Mesothelial cell of epicardium (in vitro differentiated cells): ENCODE measurements at places on chromosomes 12 and 14.

DNA sequence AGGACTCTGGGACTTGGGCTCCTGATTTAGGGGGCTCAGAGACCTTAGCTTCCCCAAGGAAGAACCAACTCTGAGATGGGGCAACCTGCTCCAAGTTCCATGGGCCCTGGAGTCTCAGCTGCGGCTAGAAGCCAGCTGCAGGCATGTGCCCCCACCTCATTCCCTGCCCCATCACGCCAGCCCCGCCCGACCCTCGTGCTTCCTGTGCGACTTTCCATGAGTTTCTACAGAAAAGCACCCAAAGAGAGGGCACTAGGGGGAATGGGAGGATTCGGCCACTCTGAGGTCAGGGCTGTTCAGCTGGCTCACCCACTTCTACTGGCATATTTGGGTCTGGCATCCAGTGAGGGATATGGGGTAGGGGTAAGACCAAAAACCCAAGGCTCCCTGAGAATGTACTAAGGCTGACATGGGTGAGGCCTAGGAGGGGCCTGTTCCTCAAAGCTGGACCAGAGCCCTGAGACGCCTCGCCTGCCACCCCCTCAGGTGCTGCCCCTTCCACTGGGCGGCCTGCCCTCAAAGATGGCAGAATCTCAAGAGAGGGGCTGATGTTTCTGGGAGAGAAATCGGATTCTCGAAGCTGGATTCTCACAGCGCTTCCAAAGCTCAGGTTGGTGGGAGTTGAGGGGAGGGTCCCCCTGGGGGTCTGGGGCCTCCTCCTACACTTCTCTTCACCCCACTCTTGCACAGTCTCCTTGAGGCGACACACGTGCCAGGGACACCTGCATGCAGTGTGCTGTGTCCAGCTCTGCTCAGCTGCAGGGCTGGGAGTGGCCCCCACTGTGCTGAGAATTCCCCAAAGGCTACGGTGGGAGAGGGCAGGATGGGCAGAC is 22.1 kb downstream of the FAIM2 start:
- no peak for DNase-seq

DNA sequence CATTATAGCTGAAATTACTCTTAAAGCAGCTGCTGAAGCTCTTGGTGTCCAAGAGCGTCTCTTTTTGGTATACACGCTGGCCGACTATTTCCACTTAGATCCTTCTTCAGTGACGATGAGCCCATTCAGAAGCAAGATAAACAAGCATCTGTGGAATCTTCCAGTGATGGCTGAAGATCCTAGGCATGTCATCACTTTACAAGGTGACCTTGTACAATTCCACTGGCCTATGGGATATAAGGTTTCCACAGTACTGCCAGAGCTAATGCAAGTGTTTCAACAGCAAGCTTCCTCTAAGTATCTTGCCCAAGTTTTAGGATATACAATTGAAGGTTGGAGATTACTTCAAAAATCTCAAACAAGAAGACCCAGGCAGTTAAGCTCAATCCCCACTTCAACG is 47.0 kb downstream of the INTS13 start:
- DNase-seq, result no peak

DNA sequence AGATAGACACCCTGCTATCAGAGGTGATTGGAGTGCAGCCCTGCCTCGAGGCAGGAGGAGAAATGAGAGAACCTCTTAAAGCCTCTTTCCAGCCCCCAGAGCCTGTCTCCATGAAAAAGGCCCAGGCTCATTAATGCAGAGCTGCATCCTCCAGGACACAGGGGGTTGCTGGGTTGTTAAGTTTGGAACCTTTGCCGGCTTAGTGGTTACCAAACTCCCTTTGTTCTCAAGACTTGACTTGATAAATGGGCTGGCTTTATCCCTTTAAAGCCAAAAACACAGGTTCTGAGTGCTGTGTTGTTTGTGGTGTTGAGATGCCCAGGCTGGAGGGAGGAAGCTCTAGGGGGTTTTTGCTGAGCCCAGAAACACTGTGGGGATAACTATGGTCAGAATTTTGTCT is 71.0 kb downstream of the DAD1 start:
- no peak for DNase-seq

DNA sequence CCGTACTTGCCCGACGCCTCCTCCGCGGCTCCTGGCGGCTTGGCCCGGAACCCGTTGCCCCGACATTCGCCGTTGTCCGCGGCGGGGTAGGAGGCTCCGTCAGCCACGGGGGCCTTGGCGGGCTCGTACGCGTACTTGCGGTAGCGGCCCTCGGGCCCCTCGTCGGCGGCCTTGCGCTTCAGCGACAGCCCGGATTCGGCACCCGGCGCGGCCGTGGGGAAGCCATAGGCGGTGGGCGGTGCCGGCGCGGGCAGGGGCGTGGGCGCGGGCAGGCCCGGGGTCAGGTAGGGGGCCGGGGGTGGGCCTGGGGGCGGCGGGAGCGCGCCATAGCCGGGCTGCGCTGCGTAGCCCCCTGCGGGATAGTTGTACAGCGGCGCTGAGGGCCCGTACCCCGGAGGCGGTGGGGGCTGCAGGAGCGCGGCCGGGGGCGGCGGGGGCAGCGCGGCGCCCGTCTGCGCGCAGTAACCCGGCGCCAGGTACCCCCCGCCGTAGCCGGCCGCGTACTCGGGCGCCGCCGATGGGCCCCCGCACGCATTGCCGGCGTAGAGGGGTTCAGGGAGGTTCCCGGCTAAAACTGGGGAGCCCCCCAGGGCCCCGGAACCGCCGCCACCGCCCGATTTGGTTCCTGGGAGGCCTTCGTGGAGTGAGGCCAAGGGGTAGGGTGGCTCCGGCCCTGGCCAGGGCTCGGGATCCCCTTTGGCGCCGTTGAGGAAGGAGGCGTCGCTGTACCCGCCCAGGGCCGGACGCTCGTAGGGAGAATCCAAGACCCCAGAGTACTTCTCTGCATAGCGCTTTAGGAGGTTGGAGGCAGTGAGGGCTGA is 26.9 kb downstream of the FIGNL2 start:
- no peak for DNase-seq

- DNase-seq, result no peak
Measured at GRCh38 chr14:70908935-70909641, 1.8 kb downstream of the PCNX1 start.

DNA sequence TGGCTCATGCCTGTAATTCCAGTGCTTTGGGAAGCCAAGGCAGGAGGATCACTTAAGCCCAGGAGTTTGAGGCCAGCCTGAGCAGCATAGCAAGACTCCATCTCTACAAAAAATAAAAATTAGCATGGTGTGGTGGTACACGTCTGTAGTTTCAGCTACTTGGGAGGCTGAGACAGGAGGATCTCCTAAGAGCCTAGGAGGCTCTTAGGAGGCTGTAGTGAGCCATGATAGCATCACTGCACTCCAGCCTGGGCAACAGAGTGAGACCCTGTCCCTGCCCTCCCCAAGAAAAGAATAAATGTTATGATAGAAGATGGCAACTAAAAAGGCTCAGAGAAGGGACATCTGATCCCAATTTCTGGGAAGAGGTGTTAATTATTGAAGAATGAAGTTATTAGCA is 3.2 kb upstream of the MANSC1 start:
- DNase-seq, result no peak

GRCh38 chr14:28323366-28323765 is 443.2 kb upstream of the FOXG1 start:
- no peak for DNase-seq

GRCh38 chr12:8622646-8623045 is 10.0 kb upstream of the AICDA start:
- no peak for DNase-seq

- DNase-seq, result no peak
Measured at GRCh38 chr14:93045965-93046704, 69.6 kb downstream of the ITPK1 start.

DNA sequence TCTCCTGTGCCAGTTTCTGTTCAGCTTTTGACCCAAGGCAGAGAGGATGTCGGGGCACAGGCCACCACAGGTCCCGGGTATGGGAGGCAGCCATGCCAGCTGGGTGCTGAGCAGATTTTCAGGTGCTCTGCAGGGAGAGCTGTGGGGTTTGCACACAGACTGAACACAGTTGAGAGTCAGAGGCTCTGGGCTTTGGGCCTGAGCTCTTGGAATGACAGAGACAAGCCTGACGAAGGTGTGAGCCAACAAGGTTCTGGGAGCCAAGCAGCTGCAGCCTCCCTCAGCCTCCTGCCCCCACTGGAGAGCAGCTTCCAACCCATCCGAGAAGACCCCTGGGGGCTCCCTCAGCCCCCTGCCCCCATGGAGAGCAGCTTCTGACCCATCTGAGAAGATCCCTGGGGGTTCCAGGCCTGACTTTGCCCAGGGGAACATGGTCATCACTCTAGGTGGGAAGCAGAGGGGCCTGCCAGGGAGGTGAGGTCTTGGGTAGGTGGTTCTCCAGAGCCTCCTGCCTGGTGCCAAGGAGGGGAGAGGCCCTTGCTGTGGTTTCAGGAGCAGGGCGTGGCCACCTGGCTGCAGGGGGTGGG is 13.8 kb downstream of the FBRSL1 start:
- no peak for DNase-seq

GRCh38 chr14:83556065-83556464 is 1973.9 kb upstream of the FLRT2 start:
- DNase-seq, result no peak

DNA sequence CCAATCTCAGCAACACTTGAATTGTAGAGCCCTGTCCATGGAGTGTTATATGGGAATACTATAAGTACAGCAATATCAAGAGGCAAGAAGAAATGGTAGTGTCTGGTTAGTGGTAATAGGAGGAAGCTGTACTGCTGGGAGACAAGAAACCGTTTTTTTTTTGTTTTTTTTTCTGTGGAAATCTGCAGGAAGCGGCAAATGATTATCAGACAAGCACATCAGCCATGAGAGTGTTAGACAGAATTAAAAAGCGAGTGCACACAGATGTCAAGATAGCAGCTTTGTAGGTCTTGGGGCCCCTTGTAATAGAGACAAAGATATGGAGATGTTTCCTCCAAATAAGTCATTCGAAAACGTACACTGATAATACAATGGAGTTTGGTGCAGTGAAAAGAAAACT is 6.7 kb downstream of the TESPA1 start:
- no peak for DNase-seq

DNA sequence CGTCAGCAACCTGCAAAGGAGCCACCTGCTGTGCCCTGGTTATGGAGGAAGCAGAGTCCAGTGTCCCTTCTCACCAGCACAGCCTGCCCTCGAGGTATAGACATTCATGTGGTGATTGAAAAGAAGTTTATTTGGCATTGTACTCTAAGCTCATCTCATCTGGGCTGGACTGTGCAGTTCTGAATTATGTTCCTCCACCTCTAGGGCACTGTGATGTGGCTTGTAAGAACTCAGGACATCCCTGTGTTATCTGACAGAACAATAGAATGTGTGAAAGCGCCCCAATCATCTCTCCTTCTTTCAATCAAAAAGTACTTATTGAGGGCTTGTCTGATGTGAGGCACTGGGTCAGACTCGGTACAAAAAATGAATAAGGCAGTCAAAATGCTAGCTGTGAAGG is 140.1 kb downstream of the DHRS2 start:
- no peak for DNase-seq

- no peak for DNase-seq
Measured at GRCh38 chr14:83863042-83863774, 1666.7 kb upstream of the FLRT2 start.

DNA sequence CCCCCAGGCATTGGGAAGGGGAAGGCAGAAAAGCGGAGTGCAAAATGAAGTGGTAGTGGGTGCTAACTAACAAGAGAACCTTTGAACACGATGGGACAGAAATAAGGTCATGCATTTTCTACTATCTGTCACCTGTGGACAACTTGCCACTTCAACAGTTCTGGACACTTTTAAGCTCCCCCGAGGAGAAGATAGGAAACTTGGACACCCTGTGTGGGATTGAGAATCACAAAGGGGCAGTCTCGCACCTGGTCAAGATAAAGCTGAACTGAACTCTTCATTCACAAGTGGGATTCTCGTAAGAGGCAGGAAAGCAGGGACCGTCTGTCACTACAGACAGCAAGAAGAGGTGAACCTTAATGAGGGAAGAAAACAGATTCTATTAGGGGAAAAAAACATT is 51.6 kb downstream of the EIF2S3B start:
- no peak for DNase-seq

DNA sequence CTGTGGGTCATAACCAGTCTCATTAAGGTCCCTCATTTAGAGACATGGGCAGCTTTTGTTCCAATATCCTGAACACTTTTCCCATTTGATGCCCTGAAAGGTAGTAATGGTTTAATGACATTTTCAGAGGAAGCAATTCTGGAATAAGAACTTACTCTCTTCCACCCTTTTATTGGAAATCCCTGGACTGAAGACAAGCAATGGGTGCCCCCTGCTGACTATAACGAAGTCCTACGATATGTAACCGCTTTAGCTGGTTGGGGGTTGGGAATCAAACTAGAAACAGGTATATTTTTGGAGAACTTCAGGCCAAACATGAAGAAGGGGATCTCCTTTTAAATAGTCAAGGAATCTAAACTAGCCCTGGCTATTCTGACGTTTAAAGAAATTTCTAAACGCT is 20.5 kb downstream of the SARNP start:
- DNase-seq, result no peak

GRCh38 chr12:4991373-4991772 is 52.3 kb upstream of the KCNA5 start:
- no peak for DNase-seq

DNA sequence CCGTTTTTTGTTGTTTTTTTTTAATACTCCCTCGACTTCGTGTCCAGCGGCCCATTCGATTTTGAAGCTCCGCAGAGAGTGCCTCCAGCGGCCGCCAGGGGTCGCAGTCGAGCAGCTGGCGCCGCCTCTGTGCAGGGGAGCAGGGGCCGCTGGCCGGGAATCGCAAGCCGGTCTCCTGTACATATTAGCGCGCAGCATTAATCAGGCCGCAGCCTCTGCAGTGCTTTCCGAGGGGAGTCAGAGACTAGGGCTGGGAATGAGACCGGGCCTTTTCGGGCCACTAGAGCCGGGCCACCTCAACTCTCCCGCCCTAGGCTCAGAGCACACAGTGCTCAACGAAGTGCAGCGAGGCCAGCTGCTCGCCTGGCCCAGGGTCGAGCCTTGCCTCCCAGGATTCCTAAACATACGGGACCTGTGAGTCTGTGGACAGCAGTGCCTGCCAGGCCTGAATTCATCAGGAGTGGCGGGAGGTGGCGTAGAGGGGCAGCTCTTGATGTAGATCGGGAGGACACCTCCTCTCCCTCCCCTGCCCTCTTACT is 81.8 kb downstream of the EMP1 start:
- DNase-seq, result peak; percentile 92

GRCh38 chr14:88682495-88683114 is 110.1 kb downstream of the EML5 start:
- DNase-seq, result no peak

GRCh38 chr14:61472011-61472672 is 150.8 kb downstream of the PRKCH start:
- no peak for DNase-seq
